ENCODE measurements at places on chromosomes 1 and 21.

DNA sequence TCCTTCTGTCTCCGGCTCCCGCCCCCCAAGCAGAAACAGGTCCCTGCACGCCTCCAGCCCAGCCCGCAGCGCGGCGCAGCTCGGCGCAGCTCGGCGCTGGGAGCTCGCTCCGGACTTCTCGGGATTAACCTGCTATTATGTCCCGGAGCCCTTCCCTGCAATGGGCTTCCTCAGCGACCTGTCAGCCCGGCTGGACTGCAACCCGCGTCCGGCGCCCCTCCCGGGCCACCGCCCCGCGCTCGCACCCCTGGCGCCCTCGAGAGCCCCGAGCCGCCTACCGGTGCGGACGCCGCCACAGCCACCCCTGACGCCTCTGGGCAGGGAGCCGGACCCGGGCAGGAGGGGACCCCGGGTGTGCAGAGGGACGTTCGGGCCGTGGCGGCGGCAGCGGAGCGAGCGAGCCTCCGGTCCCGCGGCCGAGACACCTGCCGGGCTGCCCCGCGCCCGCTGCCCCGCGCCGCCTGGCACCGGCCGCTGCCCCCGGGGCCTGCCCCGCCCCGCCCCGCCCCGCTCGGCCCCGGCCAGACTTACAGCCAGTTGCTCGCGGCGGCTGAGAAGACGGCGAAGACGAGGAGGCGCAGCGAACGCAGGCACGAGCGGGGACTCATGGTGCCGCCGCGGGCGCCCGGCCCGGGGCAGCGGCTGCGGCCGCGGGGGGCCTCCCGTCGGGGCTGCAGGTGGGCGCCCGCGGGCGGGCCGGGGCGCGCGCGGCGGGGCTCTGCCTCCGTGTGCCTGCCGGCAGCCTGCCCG lies 407 bp downstream of the WNT4 start:
- no peak for DNase-seq

- DNase-seq = no peak
Measured at GRCh38 chr1:70627910-70628309, 216.8 kb downstream of the CTH start.

DNA sequence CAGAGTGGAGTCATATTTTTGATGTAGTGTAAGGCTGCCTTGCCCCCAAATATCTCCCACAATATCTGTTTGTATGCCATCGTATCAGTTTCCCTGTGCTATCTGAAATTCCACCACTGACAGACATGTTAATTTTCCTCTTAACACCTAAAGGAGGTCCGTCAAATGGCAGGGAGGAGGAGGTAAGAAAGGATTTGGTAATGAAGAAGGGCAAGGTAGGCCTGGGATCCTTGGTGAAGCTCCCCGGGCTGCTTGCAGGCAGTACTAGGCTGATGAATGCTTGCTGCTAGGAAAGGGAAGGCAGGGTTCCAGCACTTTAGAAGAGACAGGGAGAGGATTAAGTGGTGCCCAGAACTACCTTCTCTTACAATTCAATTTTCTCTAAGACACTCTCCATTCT lies 402.4 kb upstream of the ZP4 start:
- DNase-seq = no peak

DNA sequence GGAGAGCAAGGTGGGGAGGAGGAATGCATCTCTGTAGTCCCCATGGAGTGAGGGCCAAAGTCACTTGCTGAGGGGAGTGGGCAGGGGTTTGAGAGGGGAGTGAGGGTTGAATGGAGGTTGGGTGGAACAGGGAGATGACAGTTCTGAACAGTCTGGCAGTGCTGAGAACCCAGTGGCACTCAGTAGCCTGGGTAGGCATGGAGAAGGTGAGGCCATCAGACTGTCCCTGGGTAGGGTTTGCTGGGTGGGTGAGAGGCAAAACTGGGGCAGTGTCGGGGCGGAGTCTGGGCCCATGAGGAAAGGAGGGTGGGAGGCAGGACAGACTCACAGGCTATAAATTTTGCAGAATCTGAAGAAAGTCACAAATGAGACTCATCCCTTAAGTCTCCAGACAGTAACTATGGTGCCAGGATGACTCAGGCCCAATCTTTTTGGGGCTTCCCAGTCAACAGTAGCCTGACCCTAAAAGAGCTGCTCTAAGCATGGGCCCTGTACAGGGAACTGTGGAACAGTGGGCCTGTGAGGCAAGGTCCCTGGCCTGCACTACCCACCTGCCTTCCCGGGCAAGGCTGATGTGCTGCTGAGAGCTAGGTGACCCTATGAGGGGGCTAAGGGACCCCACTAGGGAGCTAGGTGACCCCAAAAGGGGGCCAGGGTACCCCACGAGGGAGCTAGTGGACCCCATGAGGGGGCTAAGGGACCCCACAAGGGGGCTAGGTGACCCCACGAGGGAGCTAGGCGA lies 51.0 kb upstream of the DMRTB1 start:
- DNase-seq = peak; percentile 38

DNA sequence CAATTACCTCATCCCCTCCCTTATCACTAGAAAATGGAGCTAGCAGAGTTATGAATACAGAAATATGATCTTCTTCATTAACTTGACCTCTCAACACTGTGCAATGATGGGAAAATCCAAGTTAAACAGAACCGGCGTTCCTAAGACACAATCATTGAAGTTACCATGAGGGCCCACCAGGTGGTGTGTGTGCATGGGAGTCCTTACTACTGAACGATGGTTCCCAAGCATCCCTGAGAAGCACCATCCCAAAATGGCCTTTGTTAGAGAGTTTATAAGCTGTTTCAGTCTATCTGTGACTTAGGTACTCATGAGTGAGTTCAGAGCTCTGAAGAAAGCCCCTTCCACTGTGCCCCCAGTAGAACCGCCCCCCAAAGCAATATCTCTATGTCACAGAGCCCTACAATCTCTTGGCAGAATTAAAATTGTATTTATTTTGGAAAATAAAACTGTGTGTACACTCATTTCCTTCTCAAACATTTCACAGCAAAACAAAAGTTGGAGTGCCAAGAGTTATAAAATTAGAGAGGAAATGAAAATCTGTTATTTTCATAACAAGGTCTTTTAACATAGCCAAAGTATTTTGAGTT lies 56.8 kb downstream of the PLD5 start:
- peak; percentile 8 for DNase-seq

DNA sequence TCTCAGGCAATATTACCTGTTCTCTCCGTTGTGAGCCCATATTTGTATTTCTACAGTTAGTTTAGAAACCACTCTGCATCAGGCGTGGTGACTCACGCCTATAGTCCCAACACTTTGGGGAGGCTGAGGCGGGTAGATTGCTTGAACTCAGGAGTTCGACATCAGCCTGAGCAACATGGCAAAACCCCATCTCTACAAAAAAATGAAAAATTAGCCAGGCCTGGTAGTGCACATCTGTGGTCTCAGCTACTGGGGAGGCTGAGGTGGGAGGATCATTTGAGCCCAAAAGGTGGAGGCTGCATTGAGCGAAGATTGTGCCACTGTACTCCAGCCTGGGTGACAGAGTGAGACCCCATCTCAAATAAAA lies 19.7 kb upstream of the ID3 start:
- DNase-seq = no peak

- DNase-seq = no peak
Measured at GRCh38 chr1:160125746-160126145, 10.2 kb downstream of the ATP1A2 start.

- no peak for DNase-seq
Measured at GRCh38 chr1:219432191-219432606, 180.7 kb downstream of the ZC3H11B start.

- DNase-seq = no peak
Measured at GRCh38 chr1:242710847-242711246, 186.3 kb upstream of the PLD5 start.

DNA sequence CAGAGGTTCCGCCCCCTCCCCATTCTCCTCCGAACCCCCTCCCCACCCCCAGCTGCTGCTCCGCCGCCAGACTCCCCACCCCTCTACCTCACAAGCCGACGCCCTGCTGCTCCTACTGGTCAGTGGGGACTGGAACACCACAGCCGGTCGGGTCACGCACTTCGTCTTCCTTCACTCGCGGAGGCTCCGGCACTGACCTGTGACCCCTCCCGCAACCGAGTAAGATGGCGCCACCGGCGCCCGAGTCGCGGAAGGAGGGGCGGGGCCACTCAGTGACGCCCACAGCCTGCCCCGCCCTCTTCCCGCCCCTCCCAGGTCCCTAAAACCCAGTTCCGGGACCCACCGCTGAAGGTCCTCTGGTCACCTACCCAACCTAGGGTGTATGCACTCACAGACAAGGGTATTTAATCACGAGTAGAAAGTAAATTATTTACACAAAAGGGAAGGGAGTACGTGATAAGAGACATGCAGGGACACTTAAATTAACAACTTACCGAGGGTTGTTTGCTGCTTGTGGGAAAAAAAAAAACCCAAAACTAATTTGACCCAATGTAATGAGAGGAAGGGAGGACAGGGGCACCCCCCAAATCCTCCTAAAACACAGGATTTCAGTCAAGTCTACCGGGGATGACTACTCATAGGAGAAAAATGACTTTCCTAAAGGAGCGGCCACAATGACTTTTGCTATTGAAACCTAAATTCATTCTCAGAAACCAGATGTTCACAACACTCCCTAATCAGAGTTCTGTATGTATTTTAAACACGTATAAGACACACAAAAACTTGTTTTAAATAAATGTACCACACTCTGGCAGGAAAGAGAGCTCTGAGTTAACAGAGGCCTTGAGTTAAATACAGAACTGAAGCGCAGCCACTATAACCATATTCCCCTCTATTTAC lies at the start of gene RIT1:
RIT1 (minus strand) TSS at position 194 of the 900 bp plus-strand sequence. CDS start 588 bp downstream, outside the sequence.
- peak; percentile 51 for DNase-seq

GRCh38 chr1:44631333-44631646 lies 43.0 kb downstream of the TMEM53 start:
- no peak for DNase-seq

GRCh38 chr1:245485996-245486395 lies 331.2 kb downstream of the KIF26B start:
- DNase-seq = no peak

GRCh38 chr1:85078903-85079302 lies 30.6 kb upstream of the MCOLN3 start:
- no peak for DNase-seq

DNA sequence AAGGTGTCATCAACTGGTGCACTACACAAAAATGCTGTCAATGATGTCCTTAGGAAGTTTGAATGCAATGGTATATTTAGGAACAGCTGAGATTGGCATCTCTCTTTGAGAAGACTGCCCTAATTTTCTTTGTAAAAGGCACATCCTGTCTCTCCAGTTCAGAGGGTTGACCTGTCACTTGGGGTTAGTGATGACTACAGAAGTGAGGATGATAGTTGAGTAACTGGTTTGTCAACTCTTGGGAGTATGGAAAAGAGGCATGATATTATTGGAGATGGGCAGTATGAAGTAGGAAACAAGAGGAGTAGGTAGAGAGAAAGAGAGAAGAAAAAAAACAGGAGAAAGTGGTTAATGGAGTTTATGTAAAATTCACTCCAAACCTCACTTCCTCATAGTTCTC lies 40.4 kb upstream of the PIGC start:
- no peak for DNase-seq

DNA sequence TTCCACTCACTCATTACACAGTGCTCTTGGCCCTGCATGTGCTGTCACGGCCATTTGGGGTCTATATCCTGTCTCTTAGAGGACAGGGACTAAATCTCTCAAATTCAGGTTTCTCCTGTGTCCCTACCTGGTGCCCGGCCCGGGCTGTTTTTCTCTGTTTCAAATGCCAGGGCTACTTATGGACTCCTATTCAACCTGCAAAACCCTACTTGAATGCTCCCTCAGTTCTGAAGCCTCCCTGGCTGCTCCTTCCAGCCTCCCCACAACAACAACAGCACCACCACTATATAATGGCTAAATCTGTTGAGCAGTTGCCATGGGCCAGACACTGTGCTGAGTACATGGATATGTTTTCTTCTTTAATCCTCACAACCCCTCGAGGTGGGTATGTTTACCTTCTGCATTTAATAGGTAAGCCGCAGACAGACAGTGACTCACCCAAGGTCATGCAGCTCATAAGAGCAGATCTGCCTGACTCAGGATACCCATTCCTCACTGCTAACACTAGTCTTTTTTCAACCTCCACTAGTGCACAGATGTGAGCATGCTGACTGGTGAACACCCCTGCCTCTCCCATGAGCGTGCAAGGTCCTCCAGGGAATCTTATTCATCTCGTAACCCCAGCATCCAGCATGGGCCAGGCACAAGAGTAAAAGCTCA lies 29.9 kb downstream of the DHRS3 start:
- peak; percentile 14 for DNase-seq

DNA sequence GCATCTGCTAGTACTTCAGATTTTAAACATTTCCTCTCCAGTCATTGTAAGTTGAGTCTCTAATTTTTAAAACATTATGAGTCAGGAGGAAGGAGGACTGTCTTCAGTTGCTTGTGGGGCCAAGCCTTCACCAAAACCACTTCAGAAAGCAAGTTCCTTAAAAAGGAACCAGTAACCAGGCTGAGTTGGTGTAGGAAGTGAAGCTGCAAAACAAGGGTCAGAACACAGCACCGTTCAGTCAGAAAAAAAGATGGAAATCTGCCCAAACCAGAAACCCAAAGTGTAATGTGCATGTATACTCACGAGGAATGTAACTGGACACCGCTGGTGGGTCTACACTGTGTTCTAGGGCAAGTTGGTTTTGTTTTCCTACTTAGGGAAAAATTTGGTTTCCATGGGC lies 402.1 kb downstream of the SETD4 start:
- no peak for DNase-seq

DNA sequence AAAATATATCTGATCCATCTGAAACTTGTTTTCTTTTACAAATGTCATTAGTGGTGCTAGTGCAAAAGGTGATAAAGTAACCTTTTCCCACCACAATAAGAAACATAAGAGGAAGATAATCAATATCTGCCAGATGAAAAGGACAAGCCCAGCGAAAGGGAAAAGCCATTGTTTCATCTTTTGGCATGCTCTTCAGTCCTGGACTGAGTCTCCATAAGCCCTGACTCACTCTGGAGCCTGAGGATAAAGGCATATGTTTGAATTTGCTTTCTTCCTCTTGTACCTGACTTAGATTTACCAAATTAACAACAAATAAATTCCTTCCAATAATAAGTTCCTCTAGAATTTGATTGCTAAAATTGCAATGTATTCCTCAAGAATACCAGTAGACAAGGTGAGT lies 13.6 kb downstream of the DNAJC11 start:
- no peak for DNase-seq

- no peak for DNase-seq
Measured at GRCh38 chr1:198598796-198599321, 40.0 kb upstream of the PTPRC start.

DNA sequence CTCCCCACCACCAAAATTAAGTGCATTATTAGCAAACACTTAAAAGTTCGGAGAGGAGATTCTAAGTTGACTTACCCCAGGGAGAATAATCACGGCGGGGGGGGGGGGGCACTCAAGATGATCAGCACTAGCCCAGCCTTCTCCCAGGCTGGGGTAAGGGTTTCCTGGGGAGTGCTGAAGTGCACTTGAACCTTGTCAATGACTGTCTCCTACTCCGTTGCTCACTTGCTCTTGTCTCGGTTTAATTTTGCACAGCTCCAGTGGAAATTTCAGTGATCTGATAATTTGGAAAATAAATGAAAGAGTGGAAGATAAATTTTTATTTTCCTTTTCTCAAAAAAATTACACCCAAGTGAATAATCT lies 59.2 kb downstream of the PBX1 start:
- DNase-seq = no peak

GRCh38 chr1:107777664-107778047 lies 187.3 kb downstream of the VAV3 start:
- DNase-seq = no peak

- DNase-seq = no peak
Measured at GRCh38 chr1:200409203-200409760, 554 bp downstream of the ZNF281 start.

GRCh38 chr1:66351478-66351877 lies 182.5 kb upstream of the SGIP1 start:
- no peak for DNase-seq

- DNase-seq = no peak
Measured at GRCh38 chr1:221699978-221700519, 41.8 kb downstream of the DUSP10 start.

- DNase-seq = no peak
Measured at GRCh38 chr1:182910143-182910542, 42.8 kb downstream of the SHCBP1L start.
